ENCODE measurements at places on chromosomes 11 and 22.

DNA sequence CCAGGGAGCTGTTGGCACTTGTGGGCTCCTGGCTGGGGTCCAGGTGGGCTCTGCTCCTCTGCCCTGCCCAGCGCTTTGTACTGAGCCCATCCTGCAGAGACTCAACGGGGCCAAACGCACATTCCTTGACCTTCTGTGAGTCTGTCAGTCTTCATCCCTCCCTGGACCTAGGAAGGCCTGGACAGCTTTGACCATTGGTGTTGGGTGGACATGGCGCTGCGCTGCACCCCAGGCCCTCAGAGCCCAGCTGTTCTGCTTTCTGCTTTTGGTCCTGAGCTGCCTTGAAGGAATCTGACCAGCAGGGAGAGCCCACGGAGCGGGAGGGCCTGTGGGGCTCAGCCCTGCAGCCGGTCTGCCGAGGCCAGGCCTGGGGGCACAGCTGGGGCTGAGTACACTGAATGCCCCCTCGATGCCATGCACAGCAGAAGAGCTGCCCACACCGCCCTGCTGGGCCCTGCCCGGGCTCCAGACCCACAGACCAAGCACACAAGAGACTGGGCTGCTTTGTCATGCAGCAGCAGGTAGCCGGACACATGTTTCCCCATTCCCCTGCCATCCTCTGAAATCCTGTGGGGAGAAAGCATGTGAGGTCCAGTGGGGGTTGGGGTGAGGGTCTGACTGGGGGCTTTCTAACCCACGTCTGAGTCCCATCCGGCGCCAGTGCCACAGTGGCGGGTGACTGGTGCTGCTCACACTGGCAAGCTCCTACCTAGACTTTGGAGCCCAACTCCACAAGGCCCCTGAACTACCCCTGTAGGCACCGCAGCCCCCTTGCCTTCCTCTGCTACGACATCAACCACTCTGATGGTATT lies 24.1 kb upstream of the CCDC188 start:
- DNase-seq = no peak

GRCh38 chr11:87736928-87737327 lies 438.3 kb downstream of the RAB38 start:
- DNase-seq = no peak

- no peak for DNase-seq
These were observed 65.2 kb downstream of the ARFGAP3 start for GRCh38 chr22:42791721-42792452.

DNA sequence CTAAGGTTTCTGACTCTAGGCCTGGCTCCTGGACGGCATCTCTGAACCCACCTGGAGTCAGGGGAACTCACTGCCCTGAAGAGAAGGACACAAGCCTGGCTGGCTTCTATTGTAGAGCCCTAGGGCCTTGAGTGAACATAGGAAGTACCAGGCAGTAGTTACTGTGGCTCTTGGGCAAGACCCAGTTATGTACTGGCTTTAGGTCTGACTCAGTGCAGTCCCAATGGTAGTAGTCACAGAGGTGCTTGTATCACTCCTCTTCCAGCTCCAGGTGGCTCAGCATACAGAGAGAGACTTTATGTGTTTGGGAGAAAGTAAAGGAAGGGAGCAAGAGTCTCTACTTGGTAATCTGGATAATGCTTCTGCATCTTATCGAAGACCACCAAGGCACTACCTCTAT lies 13.9 kb upstream of the PAK1 start:
- DNase-seq = no peak

GRCh38 chr11:18754308-18754707 lies 28.3 kb upstream of the IGSF22 start:
- DNase-seq = no peak

- DNase-seq = no peak
These were observed 115.7 kb upstream of the NNMT start for GRCh38 chr11:114180301-114181055.

DNA sequence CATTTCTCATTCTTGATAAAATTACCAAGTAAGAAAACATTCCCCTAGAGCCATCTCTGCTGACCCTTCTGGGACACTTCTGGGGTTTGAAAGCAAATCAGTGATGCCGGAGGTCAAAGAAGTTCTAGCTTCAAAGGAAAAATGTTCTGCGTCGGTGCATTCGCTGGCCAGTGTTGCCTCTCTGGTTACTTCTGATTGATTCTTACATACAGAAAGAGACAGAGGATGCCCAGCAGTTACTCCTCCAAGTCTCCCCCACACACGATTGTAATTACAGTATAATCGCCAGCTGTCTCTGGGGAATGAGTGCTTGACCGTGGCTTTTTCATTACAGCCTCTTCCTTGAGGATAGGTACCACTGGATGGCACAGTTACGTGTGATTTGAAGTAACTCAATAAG lies 150.9 kb downstream of the SNX19 start:
- DNase-seq = no peak

GRCh38 chr11:18594999-18595749 lies 4.4 kb upstream of the MISFA start:
- no peak for DNase-seq

GRCh38 chr11:108121274-108122155 lies at the start of gene ACAT1:
TSS of gene ACAT1 (plus strand) at chr11:108121567. CDS start at chr11:108121607, 40 bp downstream.
- DNase-seq = peak; percentile 65
